ENCODE measurements at places on chromosomes 5 and 9.

DNA sequence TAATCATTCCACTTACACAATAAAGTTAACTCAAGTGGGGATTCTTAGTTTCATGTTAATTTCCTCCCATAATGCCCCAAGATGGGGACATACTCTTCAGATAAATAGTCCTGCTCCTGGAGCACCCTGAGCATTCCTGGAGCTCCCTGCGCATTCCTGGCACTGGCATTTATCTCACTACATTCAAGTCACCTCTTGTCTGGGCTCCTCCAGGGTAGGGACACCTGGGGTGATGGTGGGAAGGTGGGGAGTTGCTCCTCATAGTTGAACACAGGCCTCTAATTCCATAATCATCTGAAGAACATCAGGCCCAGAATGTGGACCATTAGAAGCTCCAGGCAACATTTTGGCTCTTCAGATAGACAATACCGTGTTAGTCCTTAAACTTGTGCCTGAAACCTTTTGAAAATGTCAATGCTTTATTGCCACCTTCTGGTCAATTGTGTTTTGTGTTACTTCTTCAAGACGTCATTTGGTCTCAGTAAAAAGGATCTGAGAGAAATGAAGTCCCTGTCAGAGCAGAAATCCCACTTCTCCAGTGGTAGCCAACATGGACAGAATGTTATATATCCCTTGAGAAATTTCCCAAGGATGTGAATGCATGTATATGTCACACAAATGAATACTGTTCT is 14.2 kb upstream of the AGGF1 start:
- DNase-seq, result peak; percentile 60

GRCh38 chr5:111251921-111252320 is 27.7 kb downstream of the CAMK4 start:
- DNase-seq, result no peak

- no peak for DNase-seq
Measured at GRCh38 chr5:34653708-34654107, 2.4 kb upstream of the RAI14 start.

- no peak for DNase-seq
Measured at GRCh38 chr9:126014726-126015125, 267.6 kb downstream of the PBX3 start.

DNA sequence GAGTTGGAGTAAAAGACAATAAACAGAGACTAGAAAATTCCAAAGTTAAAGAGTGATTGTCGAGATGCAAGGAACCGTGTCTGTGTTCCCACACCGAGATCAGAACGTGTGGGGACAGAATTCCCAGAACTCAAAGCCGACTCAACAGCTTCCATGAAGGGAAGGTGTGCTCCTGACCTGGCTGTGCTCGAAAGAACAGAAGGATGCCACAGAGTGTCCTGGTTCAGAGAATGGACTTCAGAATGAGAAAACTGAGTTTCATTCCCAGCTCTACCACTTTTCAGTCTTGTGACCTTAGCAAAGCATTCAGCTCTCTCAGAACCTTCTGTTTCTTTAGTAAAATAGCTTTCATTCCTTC is 420.0 kb upstream of the SLC30A5 start:
- DNase-seq, result no peak

GRCh38 chr5:40089269-40089668 is 590.4 kb upstream of the PTGER4 start:
- DNase-seq, result no peak

- DNase-seq, result no peak
Measured at GRCh38 chr9:121557581-121558447, 58.2 kb upstream of the GGTA1 start.

DNA sequence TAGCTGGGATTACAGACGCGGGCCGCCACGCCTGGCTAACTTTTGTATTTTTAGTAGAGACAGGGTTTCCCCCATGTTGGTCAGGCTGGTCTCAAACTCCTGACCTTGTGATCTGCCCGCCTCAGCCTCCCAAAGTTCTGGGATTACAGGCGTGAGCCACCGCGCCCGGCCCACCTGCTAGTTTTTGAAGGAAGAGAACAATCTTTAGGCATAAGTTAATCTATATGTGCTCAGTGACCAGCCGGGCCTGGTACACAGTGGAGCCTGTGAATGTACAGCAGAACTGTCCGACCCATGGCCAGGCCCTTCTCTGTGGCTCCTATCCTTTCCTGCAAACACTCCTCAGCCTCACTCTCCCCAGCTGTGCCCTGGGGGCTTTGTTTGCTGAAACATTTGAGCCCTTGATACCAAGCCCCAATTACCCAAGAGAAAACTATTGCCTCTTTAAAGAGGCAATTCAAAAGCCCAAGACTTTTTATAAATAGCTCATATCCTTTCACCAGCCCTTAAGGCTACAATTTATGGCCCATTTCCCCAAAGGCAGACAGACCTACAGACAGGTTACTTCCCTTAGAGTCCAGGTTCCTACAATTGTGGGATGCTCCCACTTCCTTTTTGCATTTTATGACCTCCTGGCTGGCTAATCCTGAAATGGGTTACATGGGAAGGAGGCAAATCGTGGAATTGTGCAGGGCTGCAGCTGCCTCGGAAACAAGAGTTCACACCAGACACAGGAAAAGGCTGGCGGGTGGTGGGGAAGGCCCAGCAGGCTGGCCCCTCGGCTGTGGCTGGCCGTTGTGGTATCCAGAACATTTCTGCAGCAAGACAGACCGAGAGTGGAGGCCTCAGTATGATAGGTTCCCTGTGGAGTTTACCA is 37.5 kb downstream of the SPRY4 start:
- no peak for DNase-seq

- no peak for DNase-seq
Measured at GRCh38 chr9:120366644-120367019, 213.3 kb downstream of the CDK5RAP2 start.

- DNase-seq, result no peak
Measured at GRCh38 chr9:116663581-116663980, 23.5 kb upstream of the TRIM32 start.

GRCh38 chr9:35598866-35599590 is 6.0 kb upstream of the TESK1 start:
- DNase-seq, result no peak

DNA sequence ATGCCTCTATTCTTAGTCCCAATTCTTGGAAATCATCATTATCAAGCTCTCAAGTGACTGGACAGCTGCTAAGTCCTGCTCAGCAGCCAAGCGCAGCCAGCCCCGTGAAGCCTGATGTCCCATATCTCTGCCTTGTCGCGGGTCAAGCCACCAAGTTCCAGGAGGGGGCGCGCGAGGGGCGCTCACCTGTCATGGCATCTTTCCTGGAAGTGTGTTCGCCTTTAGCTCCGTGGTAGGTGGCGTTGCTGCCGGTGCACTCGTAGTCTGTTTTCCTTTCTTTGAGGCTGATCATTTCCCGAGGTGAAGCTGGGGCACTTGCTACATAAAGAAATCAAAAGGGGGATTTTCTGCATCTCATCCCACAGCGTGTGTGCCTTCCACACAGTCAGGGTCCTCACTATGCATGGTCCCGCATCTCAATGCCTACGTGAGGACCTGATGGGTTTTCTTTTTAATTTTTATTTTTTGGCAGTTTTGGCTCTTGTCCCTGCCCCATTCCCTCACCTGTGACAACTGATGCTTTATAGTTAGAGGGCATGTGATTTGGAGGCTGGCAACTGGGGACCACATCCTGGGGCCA is 227.0 kb upstream of the DAP start:
- DNase-seq, result peak; percentile 30

- DNase-seq, result no peak
Measured at GRCh38 chr5:154273028-154273617, 82.6 kb downstream of the GALNT10 start.

GRCh38 chr9:28407351-28407750 is 834.1 kb upstream of the C9orf72 start:
- no peak for DNase-seq

- no peak for DNase-seq
Measured at GRCh38 chr5:92364986-92365550, 982.0 kb upstream of the ARRDC3 start.

DNA sequence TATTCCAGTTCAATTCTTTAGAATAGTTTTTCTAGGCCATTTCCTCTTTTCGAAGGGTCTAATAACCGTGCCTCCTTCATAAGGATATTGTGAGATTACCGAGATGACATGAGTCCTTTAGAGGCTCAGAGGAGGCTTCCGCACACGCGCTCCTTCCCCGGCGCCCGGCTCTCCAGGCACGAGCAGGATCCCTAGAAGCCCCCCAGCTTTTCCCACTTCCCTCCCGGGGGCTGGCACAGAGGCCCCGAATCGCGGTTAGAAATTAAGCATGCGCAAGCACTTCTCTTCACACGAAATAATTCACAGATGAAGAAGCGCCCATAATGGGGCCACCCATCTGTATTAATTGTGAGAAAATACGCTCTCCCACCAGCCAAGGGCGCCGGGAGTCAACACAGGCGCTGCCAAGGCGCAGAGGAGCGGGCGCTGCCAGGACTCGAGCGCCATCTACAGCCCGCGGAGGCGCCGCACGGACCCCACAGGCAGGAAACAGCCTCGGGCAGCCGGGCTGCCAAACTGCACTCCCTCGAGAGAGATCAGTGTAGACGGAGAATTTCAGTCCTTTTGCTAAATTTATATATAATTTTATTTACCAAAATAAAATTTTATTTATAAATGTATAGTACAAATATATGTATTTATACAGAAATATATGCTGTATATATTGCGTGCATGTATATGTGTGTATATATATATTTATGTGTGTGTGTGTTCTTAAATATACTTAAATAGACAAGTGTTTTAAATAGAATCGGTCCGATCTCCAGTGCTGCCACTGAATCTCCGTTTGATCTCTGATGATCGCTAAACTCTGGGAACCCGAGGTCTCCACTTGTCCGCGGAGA is 258.1 kb upstream of the NFIL3 start:
- DNase-seq, result peak; percentile 35

DNA sequence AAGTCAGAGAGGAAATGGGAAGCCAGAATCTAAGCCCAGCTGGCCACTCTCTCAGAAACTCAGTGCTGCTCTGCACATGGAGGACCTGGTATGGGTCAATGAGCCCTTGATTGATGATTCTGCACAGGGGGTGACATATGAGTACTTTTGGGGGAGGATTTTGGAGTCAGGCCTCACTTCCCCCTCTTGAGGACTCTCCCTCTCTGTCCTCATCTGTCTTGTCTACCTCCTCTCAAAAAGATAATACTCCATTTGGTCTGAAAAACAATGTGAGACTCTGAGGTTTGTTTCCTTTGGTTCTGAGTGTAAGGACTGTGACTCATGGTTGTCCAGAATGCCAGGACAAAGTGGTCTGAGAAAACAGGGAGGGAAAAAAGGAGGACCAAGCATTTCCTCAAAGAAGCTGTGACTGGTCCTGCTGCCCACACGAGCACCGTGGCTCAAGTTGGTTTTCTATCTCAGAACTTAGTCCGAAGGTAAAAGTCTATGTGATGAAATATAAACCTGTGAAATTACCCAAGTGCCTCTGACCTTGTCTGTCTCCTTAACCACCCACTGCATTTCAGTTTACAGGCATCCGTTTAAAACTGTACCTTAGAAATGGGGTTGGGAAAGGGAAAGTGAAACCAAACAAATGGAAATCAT is 11.1 kb downstream of the TTC39B start:
- DNase-seq, result no peak

- no peak for DNase-seq
Measured at GRCh38 chr9:35257986-35258659, 96.3 kb downstream of the UNC13B start.

- no peak for DNase-seq
Measured at GRCh38 chr5:52684051-52684450, 103.7 kb upstream of the ITGA1 start.

DNA sequence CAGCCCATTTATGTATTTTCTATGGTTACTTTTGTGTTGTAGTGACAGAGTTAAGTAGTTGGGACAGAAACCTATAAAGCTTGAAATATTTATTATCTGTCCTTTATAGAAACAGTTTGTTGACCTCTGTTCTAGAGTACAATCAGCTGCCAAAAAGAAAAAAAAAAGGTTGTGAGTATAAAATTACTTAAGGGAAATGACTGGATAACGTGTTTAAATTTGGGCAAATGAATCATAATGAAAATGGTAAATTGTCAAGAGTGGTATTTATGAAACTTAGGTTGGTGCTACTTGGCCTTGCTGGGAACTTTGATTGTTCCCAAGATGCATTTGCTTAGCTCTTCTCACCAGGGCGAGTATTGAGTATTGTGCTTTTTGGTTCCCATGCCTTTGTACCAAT is 70.2 kb upstream of the IL6ST start:
- DNase-seq, result no peak

GRCh38 chr9:136618580-136619547 is 43.9 kb upstream of the EGFL7 start:
- no peak for DNase-seq

GRCh38 chr5:175682664-175683063 is 24.8 kb downstream of the HRH2 start:
- no peak for DNase-seq

GRCh38 chr5:155575861-155576260 is 562.3 kb downstream of the KIF4B start:
- no peak for DNase-seq

GRCh38 chr5:1511048-1511447 is 12.7 kb downstream of the LPCAT1 start:
- DNase-seq, result no peak

DNA sequence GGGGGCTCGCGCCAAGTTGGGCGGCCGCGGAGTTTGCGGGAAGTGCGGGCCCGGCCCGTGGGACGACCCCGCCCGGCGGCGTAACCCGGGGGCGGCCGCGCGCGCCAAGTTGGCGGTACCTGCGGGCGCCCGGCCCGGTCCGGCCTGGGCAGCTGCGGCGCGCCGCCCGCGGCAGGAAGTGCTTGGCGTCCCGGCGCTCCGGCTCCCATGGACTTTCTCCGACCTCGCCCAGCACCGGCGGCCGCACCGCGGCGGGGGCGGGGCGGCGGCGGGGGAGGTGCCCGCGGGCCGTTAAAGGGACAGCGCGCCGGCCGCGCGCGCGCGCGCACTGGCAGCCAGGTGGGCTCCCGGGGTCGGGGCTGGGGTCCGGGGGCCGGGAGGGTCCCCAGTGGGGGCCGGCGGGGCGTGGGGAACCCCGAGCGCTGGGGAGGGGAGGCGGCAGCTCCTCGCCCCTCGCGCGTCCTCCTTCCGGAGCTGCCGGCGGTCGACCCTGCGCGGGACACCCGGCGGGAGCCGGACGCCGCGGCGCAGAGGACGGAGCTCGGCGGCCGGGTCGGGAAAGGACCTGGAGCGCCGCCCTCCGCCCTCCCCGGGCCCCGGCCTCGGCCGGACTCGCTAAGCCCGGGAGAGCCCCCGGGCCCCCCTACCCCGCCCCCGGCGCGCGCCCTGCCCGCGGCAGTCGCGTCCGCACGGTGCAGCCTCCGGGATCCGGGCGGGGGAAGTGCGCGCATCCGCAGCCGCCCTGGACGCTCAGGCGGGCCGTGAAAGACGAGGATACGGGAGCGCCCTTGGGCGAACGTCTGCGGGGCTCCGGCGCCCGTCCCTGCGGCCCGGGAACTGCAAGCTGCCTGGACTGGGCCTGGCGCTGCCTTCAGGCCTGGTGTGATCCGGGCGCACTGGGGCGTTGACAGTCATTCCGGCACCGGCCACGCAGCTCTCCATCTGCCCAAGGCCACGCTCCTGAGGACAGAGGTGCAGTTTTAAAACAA is at the start of gene NACC2:
NACC2 (minus strand) TSS at position 220 of the 989 bp plus-strand sequence. CDS start 44,768 bp downstream, outside the sequence.
- peak; percentile 27 for DNase-seq

DNA sequence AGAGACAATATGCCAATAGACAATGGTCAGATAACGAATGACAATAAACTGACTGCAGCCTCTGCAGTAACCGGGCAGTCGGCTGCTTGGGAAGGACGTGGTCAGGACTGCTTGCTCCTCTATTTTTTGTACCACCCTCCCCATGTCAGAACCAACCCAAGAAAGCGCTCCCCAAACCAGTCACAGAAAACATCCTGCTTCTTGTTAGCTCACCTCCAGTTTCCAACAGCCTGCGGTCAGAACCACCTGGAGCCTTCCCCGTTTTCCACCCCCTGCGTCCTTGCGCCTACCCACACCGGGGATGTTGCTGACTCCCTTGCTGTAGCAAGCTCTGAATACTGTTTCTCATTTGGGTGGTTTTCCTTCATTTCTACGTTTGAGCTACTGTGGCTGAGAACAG is 1.7 kb upstream of the MRNIP start:
- DNase-seq, result no peak

All from COR-L47 (cell line).